ENCODE measurements at places on chromosomes 4 and X.

DNA sequence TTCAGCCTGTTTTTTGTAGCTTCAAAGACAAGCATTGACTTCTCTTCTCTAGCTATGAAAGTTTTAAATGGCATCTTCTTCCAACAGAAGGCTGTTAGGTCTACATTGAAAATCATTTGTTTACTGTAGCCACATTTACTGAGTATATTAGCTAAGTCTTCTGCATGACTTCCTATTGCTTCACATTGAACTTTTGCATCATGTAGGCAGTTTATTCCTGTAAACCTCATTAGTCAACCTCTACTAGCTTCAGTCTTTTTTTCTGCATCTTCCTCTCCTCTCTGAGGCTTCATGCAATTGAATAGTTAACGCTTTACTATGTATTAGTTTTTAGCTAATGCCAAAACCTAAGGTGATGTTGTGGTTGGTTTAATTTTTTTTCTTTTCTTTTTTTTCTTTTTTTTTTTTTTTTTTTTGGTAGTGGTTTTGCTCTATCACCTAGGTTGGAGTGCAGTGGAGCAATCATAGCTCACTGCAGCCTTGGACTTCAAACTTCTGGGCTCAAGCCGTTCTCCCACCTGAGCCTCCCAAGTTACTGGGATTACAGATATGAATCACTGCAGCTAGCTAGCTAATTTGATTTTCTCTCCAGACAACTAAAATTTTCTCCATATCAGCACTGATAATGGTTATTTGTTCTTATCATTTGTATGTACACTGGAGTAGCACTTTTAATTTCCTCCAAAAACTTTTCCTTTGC lies 3.4 kb downstream of the UGT2A3 start:
- no peak for DNase-seq

- no peak for DNase-seq
Measured at GRCh38 chr4:69830560-69831269, 29.2 kb downstream of the SULT1E1 start.

GRCh38 chr4:8688041-8688907 lies 95.7 kb downstream of the CPZ start:
- peak; percentile 89 for DNase-seq

- peak; percentile 10 for DNase-seq
Measured at GRCh38 chr4:38531141-38531727, 132.8 kb upstream of the KLF3 start.

GRCh38 chr4:2570551-2571222 lies 34.2 kb downstream of the FAM193A start:
- no peak for DNase-seq

DNA sequence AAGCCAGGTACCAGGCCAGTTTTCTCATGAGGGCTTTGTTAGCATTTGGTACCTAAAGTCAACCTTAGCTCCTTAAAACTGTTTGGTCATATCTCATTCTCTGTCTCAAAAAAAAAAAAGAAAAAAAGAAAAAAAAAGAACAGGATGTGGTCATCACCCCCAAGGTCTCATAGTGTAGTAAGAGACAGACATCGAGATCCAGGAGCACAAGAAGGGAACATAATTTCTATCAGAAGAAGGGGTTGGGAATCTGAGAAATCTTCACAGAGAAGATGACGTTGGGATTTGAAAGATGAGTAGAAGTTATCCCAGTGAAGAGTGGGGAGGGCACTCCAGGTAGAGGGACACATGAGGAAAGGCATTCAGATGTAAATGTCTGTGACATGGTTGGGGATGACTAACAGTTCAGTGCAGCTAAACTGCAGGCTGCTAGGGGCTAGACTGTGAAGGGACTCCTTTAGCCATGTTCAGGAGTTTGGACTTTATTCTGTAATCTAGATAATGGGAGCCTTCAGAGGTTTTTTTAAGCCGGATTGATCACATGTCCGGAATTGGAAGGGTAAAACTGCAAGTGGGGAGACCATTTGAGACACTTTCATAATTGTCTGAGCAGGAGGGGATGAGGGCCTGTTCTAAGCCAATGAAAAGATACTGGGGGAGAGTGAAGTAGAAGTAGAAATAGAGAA lies 26.9 kb upstream of the GJB1 start:
- no peak for DNase-seq

- no peak for DNase-seq
Measured at GRCh38 chrX:21373637-21374162, 518 bp upstream of the CNKSR2 start.

GRCh38 chrX:57678686-57679428 lies 1.2 kb downstream of the NLRP2B start:
- DNase-seq: no peak

DNA sequence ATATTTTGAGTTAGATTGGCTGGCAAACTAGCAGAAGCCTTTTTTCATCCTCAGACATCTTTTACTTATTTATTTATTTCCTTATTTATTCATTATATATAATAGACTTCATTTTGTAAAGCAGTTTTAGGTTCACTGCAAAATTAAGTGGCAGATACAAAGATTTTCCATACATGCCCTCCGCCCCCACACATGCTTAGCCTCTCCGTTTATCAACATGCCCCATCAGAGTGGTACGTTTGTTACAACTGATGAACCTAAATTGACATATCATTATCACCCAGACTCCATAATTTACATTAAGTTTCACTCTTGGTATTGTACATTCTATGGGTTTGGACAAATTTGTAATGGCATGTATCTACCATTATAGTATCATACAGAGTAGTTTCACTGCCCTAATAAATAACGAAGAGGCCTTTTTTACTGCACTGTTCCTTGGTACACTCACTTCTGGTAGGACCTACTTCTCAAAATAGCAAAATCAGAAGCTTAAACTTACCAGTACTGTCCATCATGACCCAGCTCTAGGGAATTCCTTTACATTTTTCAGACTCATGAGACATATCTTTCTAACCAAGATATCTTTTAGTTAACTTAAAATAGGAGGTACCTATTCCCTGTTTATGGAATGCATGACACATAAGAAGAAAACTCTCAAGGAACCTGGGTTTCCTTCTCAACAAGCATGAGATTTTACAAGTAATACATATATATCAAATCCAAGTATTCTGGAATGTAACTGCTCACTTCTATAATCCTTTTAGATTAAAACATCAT lies 4.8 kb upstream of the TMPRSS11B start:
- no peak for DNase-seq

GRCh38 chrX:6227453-6227835 lies 1.2 kb downstream of the NLGN4X start:
- no peak for DNase-seq

- DNase-seq: peak; percentile 16
Measured at GRCh38 chrX:17860179-17860780, 818 bp downstream of the RAI2 start.

GRCh38 chrX:21952624-21953023 lies 12.1 kb downstream of the SMS start:
- no peak for DNase-seq

- no peak for DNase-seq
Measured at GRCh38 chr4:173805884-173806283, 275.9 kb upstream of the HAND2 start.

- DNase-seq: no peak
Measured at GRCh38 chr4:119661231-119661630, 32.6 kb upstream of the PDE5A start.

GRCh38 chr4:82680834-82681233 lies 117.8 kb downstream of the SCD5 start:
- no peak for DNase-seq

GRCh38 chrX:107565931-107566603 lies 62.2 kb upstream of the PRPS1 start:
- DNase-seq: peak; percentile 74

- DNase-seq: no peak
Measured at GRCh38 chr4:24568425-24568824, 15.9 kb downstream of the DHX15 start.

GRCh38 chr4:145199051-145199716 lies 18.8 kb upstream of the OTUD4 start:
- DNase-seq: no peak

GRCh38 chrX:145178268-145178667 lies 69.0 kb upstream of the SPANXN1 start:
- no peak for DNase-seq

DNA sequence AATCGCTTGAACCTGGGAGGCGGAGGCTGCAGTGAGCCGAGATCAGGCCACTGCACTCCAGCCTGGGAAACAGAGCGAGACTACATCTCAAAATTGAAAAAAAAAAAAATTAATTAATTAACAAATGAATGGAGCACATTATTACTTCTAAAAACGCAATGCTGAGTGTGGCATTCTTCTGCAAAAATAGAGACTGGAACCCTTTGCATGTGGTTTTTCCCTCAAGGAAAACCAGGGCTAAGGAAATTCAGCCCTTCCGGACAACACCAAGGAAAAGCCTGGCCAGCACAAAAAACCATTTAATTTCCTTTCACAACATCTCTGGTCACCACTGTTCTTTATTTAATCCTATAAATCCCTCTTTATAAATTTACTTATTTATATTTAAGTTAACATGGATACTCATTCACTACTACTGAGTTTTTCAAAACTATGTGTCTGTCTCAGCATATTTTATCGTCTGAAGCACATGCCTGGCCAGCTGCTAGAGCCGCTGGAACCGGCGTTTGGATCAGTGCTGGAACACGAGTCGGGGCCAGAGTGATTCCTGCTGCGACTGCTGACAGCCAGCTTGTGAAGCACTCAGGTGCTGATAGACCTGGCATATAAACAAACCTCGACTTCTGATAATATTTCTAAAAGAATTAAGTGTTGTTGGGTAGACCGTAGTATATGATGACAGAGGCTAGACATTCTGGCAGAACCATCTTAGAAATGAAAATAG lies 84.5 kb upstream of the WWC2 start:
- DNase-seq: no peak

GRCh38 chr4:58113126-58113525 lies 1002.9 kb upstream of the IGFBP7 start:
- DNase-seq: no peak

DNA sequence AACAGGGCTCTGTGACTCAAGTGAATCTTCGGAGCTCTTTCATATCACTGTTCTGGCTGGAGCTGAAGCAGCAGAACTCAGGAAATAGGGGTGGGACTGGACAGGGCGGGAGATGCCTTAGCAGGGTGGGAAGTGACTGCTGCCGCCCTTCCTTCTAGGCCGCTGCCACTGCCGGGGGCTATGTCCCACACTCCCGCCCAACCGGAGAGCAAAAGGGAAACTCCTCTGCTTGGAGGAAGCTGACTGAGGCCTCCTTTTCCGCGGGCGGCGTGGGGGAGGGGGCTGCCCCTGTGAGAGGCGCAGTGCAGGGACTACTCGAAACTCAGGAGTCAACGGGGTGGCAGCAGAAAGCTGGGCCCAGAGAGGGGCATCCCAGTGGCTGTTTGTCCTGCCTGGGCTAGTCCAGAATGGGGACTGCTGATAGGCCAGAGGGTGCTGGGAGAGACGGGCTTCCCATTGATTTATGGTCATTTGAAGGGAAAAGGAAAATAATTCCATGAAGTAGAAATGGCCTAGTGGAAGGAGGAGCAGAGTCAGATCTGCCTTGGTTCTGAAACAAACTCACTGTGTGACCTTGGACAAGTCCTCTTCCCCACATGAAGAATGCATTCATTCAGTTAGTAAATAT lies 36.9 kb downstream of the STARD8 start:
- no peak for DNase-seq

DNA sequence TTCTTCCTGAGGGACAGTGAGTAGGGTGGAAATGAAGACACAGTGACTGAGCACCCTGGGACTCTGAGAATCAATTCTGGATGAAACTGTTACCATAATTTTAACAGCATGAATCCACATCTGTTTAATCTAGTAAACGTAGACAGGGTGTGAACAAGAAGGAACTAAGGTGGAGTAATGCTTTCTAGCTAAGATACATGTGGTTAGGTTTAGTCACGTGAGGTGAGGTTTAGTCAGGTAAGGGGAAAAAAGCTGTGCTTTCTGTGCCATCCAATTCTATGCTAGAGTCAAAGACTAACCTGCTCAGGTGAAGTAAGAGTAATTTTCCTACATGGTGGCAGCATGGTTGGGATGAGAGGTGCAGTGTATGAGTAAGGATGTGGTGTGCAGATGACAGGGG lies 54.0 kb upstream of the C4orf54 start:
- no peak for DNase-seq

- DNase-seq: no peak
Measured at GRCh38 chr4:7411896-7412553, 22.7 kb downstream of the PSAPL1 start.

GRCh38 chr4:70508801-70509200 lies 9.6 kb upstream of the AMTN start:
- no peak for DNase-seq

GRCh38 chr4:74932832-74933561 lies at the start of gene PARM1:
Gene PARM1, plus strand, starts transcription at chr4:74933116. Its CDS starts 212 bp downstream, at chr4:74933328.
- DNase-seq: peak; percentile 86

- no peak for DNase-seq
Measured at GRCh38 chr4:89031272-89031671, 25.7 kb downstream of the FAM13A start.

DNA sequence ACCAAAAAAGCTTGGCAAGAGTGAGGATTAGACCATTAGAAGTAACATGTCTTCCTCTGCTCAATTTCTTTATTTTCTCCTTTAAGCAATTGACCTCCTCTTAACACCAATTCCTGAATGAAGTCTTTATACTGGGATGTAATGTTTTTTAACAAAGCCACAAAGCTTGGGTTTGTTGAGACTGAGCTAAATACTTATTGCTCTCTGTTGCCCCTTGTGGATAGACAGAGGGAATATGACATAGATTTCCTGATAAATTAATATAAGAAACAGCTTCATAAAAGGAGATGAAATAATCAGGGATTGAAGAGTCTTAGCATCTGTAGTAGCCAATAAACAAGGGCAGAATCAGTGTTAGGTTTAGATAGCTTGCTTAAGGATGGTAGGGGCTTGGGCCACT lies 57.6 kb downstream of the CCDC160 start:
- peak; percentile 27 for DNase-seq

GRCh38 chr4:20603671-20604313 lies 96.5 kb upstream of the PACRGL start:
- DNase-seq: no peak

DNA sequence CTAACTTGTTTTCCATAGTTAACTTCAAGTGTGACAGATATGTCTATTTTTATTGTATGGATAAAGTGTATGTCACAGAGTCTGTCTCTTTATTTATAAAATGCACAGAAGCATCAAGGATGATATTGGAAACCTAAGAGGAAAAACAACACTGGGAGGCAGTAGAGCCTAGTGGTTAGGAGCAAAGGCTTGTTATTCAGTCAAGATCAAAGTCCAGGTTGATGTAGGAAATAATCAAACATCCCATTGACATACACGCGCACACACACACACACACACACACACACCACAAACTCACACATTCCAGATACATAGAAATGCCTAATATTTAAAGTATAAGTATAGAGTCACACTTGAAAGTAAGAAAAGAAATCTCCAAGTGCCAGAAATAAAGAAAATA lies 206.8 kb downstream of the CHRDL1 start:
- DNase-seq: no peak
